ENCODE measurements at places on chromosomes 4 and X.

DNA sequence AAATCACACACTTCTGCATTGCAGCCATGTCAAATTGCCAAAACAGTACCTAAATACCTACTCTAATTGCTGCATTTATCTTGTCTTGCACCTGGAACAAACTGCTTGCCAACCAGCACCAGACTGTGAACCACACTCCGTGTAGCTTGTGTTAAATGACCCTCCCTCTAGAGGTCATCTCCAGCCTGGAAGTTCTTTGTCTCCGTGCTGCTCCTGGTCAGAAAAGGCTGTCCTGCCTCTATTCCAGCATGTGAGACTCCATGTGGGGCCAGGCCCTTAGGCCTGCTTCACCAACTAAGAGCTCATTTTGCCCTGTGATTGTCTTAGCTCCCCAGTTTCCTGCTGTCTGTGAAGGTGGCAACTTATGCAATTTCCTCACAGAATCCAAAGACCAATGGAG is 28.3 kb downstream of the CNGA2 start:
- DNase-seq, result no peak

DNA sequence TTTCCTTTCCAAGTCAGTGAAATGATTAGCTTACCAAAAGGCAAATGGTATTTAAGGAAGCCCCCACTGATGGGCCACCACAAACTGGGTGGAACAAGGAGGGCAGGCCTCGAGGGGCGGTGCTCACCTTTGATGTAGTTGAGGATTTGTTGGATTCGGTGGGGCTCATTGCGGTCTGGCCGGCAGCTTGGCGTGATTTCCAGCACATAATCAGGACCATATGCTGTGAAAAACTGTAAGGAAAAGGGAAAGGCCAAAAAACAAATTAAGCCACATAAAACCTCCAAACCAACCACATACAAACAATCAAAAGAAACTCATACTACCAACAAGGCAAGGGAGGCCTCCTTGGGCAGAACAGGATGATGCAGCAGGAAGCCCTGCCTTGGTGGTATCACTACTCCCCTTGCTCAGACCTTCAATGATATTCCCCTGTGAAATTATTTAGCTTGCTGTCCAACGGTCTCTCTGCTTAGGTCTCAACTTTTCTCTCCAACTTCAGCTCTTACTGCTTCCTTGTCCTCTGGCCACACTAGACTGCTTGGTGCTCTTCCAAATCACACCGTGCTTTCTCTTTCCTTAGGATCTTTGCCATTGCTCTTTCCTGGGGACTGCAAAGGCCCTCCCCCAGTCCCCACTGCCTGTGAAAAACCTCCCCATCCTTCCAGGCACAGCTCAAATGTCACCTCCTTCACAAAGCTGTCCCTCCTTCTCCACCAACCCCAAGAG is 46.1 kb upstream of the CITED1 start:
- DNase-seq, result no peak

DNA sequence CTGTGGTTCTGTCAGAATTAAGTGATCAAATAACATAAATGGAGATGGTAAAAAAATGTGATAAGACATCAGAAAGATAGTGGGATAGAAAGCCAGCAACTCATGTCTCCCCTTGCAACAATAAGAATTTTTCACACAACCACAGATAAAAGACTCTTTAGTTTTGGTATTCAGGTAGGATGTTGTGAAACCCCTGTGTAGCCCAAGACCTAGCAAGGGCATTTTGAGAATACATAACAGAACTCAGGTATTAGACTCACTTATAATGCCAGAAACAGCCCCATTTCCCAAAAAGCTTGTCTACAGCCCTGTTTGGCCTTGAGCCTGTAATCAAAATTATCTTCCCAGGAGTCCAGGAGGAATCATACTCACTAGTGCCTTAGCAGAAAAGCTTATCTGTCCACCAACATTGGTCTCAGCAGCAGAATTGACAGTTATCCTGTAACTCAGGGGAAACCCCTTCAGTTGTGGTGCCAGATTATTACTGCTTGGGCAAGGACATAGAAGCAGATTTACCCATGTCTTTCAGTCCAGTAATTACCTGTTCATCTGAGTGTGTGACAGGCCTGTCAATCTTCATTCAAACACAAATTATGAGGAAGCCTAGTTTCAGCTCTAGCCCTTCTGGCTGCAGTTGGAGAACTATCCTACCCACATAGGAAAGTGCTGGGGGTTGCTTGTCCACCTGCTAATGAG is 41.0 kb upstream of the UGT2B17 start:
- no peak for DNase-seq

DNA sequence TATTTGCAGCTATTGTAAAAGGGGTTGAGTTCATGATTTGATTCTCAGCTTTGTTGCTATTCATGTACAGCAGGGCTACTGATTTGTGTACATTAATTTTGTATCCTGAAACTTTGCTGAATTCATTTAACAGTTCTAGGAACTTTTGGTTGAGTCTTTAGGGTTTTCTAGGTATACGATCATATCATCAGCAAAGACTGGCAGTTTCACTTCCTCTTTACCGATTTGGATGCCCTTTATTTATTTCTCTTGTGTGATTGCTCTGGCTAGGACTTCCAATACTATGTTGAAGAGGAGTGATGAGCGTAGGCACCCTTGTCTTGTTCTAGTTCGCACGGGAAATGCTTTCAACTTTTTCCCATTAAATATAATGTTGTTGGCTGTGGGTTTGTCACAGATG is 48.1 kb downstream of the NPY1R start:
- no peak for DNase-seq

GRCh38 chr4:87679449-87680169 is 29.5 kb downstream of the DMP1 start:
- peak; percentile 75 for DNase-seq

DNA sequence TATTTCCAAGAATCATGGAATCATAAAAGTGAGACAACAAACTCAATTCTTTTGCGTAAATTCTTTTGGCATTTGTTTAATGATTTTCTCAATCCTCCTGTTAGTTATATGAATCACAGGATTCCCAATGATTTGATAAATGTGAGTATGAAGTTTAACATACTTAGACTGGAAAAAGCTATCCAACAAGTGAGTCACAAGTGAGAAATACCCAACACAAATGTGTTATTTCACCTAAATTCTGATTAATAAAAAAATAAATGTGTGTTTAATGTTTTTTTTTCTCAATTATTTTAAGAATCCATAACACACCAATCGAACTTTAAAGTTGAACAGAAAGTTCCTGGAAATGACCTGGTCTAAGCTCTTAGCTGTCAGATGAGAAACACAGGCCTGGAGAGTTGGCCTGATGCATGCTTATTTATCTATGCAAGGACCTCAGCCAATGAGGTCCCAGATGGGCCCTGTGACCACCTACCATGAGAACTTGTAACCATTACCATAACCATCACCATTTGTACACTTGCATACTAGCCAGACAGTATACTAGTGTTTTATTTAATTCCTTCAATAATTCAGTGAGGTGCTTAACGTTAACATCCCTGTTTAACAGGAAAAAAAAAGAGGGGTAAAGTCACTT is 386.7 kb downstream of the SPRY1 start:
- DNase-seq, result no peak
